HL-60 (cell line): ENCODE measurements at places on chromosomes 13 and 19.

DNA sequence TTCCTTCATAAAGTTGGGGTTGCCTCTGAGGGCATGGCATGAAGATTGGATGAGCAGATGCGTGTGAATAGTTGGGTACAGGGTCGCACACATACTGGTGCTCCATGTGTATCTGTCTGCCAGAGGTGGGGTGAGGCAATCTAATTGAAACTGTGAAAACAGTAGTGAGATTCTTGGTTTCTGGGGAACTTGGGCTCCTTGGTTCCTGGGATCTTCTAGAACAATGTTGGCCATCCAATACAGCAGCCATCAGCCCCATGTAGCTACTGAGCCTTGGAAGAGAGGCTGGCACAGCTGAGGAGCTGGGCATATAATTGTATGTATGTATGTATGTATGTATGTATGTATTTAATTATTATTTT is 616 bp downstream of the FCHO1 start:
- DNase-seq: no peak

DNA sequence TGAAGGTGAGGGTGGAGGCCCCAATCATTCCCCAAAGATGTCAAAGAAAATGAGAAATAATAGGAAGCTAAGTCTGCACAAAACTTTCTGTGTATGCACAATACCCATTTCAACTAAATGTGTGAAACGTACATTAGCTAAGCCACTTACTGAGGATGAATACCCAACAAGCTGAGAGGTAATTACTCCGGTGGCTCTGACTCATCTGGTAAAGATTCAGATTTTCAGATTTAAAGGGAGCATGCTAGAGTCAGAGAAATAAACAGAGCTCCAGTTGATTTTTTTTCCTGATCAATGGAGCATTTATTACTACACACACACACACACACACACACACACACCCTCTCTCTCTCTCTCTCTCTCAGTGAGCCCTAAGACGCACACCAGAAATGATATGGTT is 194.8 kb upstream of the ARGLU1 start:
- DNase-seq: no peak

DNA sequence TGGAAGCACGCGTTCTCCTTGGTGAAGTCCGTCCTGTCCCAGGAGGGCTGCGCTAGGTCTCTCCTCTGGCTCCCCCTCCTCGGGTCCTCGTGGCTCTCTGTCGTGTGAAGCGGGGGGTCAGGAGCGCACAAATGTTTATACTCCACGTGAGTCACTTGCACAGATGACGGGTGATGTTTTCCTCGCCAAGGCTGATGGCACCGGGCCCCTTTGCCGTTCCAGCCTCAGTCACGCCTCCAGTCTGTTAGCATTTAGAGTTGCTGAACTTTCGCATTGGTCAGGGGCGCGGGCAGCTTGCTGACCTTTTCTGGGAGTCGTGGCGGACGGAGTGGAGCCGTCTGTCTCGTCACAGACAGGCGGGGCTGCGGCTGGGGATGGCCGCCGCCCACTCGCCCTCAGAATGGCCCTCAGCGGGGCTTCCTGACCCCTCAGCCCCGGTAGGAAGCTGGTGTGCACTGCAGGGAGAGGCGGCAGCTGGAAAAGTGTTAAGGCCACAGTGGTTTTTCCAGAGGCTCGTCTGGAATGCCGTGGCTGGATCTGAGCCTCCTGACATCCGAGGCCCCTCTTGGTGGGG is 13.7 kb downstream of the KLHL26 start:
- DNase-seq: no peak

- DNase-seq: peak; percentile 92
Observed at GRCh38 chr19:16542045-16542909, at the start of gene CHERP. Gene CHERP (minus strand): TSS chr19:16542437. CDS start chr19:16542378, 59 bp downstream.

GRCh38 chr13:92896842-92897241 is 329.8 kb upstream of the GPC6 start:
- no peak for DNase-seq

- DNase-seq: no peak
Observed at GRCh38 chr19:8208922-8209461, at the start of gene CERS4. Gene CERS4 (plus strand): TSS chr19:8209370. CDS start chr19:8251077, 41,707 bp downstream.

- no peak for DNase-seq
Observed at GRCh38 chr13:112240076-112240475, 136.1 kb upstream of the SPACA7 start.

DNA sequence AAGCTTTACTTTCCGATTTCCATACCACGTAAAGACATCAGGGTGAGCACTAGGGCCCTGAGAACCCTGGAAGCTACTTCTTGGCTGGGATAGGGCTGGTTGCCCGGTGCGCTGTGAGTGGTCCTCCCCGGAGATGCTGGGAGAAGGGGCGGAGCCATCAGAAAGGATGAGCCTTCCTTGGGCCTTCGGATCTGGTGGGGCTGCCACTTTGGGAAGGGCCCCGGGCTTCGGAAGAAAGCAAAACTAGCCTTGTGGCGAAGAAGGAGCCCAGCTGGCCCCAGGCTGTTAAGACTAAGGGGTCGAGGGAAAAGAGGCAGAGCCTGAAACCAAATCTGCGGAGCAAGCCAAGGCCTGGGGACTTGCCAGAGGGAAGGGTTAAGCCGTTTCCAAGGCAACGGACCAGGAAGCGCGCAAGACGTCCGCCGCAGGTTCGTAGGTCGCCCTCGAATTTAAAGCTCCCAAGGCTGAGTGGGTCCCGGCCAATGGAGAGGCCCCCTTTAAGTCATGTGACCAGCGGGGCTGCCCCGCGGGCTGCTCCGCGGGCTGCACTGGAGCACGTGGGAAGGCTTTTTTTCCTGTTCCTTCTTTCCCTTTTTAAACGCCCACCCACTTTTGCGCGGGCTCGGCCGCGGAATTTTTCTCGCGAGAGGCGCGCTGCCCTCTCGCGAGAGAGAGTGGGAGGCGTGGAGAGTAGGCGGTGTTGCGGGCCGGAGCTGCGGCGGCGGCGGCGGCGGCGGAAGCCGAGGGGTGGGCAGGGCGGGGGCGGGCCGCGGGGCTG is 426 bp upstream of the AKAP11 start:
- DNase-seq: peak; percentile 96

DNA sequence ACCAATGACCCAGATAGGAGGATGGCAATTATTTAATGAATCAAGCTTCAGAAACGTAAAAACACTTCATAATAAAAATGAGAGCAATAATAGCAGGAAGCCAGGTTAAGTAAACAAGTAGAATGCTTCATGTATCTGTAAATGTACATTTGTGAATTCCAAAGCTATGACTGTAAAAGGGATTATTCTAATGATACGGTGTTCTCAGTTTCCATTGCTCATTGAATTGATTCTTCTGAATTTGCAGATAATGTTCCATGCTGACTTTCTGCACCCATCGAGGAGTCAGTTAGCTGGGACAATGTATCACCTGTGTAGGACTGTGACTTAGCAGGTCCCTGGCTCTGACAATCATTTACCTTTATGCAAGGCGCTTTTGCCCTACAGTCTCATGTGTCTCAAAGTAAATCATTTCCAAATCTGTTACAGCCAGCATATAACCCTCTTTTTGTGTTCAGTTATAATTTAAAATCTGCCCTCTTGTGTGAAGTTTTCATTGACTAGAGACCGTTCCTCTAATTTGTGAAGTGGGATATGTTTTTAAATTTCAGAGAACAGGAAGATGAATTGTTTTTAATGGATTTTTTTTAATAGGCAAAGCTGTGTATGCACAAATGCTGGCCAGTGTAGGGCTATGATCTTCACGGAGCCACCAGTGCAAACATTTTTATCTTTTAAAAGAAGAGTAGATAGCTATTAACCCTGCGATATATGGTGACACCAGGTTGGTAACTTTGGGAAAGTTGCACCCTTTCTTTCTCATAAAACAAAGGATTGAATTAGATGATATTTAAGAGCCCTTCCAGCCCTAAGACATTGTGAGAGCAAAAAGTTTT is 267.1 kb downstream of the KLF5 start:
- no peak for DNase-seq
